MM.1S (cell line): ENCODE measurements at places on chromosomes 6 and 20.
A peak's percentile ranks its signal among the peaks of the same experiment; 100 is the strongest.

GRCh38 chr6:13065581-13065980 lies 262.8 kb downstream of the TBC1D7 start:
- no peak for DNase-seq

GRCh38 chr20:41230136-41230535 lies 87.4 kb downstream of the ZHX3 start:
- no peak for DNase-seq

DNA sequence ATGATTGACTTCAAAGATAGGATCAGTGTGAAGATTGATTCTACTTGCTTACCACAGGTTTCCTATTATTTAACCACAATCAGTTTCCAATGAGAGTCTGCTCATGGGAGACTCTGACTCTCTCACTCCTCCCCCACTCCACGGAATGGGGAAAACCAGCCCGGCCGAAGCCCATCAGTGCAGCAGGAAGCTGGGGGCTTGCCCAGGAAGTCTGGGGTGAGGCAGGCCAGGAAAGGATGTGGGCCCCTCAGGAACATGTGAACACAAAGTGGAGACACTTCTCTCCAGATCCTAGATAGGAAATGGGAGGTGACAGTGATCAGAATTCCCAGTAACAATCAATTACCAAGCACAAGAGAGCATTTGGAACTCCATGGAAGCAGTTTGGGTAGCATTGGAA lies 144.2 kb downstream of the TTLL2 start:
- DNase-seq: no peak

GRCh38 chr6:53492860-53493634 lies 51.9 kb downstream of the GCLC start:
- DNase-seq: peak; percentile 43

DNA sequence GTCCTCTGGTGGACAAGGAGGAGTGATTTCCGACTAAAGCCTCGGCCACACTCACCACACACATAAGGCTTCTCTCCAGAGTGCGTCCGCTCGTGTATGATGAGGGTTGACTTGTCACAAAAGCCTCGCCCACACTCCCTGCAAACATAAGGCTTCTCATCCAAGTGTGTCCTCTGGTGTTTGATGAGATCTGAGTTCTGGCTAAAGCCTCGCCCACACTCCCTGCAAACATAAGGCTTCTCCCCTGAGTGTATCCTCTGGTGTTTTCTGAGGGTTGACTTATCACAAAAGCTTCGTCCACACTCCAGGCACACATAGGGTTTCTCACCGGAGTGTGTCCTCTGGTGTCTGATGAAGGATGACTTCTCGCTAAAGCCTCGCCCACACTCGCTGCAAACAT lies 12.9 kb upstream of the SNRPB start:
- DNase-seq: no peak

DNA sequence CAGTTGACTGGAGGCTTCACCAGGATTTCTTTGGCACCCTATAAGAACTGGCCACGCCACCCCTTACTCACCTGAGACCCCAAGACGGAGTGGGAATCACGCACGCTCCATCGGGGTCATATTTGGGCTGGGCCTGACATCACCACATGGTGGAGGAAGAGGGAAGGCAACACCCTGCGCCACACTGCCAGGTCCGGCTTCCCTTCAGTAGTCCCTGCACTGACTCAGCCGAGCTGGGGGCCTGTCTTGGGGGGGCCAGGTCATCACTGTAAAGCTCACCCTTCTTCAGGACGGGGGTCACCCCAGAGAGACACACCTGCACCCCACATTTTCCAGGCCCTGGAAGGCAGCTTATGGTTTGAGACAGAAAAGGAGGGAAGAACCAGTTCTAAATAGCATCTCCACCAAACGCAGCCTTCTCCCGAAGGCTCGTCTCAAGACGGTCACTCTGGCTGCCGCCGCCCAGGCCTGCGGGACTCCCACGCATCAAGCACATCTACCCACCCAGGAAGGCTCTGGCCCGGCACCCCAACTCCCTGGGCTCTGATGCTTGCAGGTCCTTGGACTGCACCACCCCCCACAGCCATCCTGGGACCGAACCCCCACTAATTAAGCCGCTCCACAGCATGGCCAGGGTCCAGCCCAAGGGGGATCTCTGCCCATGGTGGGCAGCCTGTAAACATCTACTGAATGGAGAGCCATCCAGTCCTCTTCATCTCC lies 51.8 kb downstream of the GINS1 start:
- no peak for DNase-seq

DNA sequence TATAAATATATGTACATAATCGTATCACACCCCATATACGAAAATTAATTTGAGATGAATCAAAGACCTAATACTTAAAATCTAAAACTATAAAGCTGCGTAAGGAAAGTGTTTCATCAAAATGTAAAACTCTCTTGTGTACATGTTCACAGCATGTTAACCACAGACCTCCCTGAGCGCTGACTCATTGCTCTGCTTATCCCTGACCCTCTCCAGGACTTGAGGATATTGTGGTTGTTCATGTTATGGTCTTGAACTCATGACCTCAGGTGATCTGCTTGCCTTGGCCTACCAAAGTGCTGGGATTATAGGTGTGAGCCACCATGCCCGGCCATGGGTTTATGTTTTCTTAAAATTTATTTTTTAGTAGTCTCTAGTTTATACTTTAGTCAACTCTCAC lies 14.2 kb downstream of the FAM83B start:
- no peak for DNase-seq

GRCh38 chr6:157682856-157683481 lies 140.1 kb upstream of the SNX9 start:
- no peak for DNase-seq

DNA sequence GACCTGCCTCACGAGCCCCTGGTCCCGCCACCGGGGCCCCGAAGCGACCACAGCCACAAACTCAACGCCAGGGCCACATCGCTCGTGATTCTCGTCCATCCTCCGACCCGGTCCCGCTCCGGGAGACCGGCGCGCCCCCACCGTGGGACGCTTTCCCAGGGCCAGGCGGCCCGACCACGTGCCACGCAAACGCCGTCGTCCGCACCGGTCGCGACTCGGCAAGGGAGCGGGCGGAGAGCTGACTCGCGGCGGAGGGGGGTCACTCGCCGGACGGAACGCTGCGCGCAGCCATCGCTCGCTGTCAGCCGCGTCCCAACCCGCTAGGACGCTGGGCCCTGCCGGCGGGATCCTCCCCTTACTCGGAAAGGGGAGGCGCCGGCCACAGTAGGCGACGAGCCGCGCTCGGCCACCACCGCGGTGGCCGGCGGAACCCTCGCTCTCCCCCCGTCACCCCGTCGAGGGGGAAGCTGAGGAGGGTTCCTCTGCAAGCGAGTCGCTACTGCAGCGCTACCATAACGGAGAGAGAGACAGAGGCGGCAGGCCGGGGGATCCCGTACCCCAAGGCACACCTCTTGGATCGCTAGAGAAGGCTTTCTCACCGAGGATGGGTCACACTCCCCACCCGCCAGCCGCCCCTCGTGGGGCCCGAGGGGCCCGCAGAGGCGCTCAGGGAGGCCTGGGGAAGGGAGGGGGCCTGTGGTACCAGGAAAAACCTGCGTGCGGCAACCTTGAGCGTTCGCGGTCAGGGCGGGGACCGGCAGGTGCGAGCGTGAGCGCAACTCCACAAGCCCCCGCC lies 511.8 kb upstream of the ZNF337 start:
- no peak for DNase-seq

DNA sequence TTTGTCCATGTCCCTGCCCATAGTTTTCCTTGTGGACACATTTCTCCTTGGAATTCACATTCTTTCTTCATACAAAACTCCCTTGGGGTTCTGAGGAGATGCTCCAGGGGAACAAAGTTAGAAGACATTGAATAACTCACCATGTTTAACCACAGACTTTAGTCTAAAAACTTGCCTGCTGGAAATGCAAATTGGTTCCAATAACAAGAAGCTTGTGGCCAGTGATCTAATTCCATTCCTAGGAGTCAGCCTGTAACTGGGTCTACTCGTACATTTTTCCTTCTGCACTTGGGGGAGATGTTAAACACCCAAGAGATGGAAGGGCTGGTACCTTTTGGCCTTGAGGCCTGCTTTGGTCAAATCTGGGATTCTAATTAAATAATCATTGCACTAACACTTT lies 60.2 kb downstream of the SCML4 start:
- DNase-seq: no peak

DNA sequence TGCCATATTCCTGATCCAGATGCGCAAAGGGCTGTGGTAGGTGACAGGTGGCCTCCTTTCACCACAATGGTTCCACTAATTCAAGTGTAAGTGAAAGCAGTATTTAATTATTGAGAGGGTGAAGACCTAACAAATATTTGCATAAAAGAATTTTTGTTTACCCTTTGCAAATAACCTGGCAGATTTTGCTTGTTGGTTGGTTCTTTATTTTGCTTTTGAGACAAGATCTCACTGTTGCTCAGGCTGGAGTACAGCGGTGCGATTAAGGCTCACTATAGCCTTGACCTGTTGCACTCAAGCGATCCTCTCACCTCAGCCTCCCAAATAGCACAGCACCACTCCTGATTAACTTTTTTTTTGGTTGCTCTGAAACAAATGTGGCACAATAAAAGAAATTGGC lies 49.2 kb downstream of the PCNA start:
- no peak for DNase-seq

DNA sequence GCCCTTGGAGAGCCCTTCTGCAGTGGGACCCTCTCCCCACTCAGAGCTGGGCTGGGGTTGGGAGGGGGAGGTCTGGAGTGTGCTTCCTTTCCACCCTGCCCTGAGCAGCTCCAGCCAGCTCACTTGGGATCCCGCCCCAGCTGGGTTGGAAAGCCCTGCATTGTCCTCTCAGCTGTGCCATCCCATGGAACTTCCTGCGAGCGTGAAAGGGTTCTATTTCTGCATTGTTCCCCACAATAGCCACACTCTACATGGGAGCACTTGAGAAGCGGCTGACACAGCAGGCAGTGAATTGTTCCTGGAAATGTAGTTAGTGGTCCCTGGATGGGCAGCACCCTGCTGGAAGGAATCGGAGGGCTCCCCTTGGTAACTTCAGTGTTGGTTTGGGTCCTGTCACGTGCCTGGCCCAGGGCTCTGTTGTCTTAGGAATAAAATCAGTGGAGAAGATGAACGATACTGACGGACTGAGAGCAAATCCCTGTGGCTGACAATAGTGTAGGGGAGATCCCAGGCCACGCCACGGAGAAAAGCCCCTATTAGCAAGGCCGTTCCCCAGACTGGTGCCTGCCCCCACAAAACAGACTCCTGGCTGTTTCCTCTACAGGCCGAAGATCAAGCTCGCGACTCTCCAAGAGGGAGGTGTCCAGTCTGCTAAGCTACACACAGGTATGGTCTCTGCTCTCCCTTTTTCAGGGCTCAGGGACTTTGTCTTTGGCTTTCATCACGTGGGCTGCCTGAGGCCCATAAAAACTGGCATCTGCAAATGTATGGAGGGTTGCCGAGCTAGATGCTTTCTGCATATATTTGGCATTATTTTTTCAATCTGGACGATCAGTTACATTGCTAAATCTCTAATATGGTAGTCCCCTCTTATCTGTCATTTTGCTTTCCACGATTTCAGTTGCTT lies 18.8 kb downstream of the DNMT3B start:
- no peak for DNase-seq

DNA sequence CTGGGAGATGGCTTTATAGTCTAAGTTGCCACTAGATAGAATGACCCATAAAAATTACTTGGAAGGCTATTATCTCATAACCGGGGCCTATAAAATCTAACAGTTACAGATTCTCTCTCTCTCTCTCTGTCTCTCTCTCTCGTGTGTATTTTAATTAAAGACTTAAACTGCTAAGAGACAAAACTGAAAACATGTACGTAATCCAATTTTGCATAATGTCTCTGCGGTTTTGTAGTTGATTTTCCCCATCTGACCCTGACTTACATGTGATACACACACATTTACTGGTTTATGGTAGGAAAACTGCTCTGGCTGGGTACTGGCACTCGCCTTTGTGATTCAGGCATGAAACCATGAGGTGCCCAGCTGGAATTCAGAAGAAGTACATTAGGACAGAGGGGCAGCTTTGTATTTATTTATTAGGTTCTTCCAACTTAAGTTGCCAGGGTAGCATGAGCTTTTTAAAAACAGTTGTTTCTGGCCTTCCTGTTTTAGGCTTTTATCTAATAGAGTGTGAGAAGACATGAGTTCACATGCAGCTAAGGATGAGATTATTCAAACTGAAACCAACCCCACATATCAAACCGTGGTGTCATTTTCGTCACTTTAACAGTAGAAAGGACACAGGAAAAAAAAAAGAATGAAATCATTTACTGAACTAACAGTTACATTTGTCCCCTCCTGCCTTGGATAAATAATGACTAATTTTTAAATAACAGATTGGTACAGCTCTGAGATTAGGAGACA lies 182.5 kb downstream of the GMPR start:
- peak; percentile 61 for DNase-seq

DNA sequence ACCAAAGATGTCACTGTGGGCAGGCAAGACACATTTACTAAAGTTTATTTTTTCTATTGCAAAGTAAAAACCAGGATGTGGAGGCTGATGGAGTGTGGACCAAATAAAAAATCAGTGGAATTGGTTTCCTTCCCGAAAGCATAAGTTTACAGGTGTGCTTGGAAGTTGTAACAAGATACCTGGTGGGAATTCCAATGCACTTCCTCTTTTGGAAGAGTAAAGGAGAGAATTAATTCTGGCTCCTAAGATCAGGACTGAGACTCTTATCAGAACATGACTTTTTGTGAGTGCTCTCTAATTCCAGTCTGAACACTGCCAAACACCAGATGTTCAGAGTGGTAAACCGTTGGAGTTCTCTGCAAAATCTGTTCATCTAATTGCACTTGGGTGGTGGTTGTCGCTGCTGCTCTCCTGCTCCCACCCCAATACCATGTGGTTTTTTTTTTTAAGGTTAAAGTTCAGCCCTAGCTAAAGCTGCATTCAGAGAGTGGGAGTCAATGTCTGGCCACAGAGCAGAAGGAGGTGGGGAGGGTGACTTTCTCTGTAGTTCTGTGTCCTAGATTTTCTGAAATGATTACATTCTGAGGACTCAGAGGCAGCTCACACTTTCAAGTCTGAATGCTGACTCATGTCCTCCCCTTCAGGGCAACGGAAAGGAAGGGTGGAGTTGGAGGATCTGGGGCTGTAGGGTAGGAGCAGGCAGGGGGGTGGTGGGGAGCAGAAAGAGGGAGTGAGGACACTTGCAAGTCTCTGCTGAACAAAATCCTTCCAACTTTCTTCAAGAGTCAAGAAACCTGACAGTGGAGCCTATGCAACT lies 275.8 kb upstream of the PRDM1 start:
- DNase-seq: peak; percentile 73

- no peak for DNase-seq
Measured at GRCh38 chr6:80339421-80339820, 232.9 kb downstream of the BCKDHB start.

GRCh38 chr6:91730710-91731109 lies 1143.8 kb upstream of the MAP3K7 start:
- DNase-seq: no peak

- DNase-seq: no peak
Measured at GRCh38 chr6:66198062-66198624, 491.1 kb upstream of the EYS start.

DNA sequence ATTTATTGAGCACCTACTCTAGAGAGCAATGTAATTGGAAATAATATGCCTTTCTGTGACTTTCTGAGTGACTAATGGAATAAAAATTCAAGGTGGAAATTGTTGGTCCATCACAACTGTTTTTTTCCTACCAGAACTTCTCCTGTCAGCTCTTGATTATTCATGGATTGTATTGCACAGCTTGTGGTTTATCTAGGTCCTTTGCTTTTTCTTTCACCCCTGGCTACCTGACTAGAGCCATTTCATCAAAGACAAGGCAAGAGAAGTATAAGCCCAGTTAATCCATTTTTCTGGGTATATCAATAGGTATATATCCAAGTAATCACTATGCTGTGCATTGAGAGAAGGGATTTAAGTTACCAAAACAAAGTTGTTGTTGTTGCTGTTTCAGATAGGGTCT lies 168.4 kb downstream of the MMS22L start:
- DNase-seq: no peak

GRCh38 chr6:35248300-35248699 lies 11.2 kb upstream of the ZNF76 start:
- DNase-seq: no peak
